Breast epithelium (tissue), 4 donors: ENCODE measurements at places on chromosomes 4 and X.
A peak's percentile ranks its signal among the peaks of the same experiment; 100 is the strongest.

DNA sequence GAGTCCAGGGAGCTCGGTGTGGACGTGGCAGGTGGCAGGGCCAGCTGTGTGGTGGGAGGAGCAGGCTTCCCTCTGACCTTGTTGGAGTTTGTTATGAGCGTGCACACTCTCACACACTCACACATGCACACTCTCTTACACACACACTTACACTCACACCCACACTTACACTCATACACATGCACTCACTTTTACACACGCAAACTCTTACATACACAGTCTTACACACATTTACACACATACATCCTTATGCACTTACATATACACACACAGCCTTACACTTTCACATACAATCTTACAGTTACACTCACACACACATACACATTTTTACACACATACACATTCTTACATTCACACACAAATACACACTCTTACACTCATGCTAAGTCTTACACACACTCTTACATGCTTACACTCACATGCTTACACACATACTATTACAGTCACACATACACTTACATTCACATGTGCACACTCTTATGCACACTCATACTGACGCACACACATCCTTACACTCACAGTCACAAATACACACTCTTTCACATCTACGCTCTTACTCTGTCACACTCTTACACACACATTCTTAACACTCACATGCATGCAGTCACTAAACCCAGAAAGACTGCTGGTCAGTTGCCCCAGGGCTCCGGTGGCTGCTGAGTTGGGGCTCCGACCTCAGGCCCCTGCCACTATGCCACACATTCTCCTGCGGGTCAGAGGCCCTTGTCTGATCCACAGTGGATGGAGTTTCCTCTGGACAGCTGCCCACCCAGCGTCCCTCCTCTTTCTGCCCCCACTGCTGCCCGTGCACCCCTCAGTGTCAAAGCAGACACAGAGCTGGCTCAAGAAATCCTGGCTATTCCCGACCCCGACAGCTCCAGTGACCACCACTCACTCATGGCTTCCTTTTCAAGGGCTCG lies 95.8 kb downstream of the ADRA2C start:
- no peak for DNase-seq

DNA sequence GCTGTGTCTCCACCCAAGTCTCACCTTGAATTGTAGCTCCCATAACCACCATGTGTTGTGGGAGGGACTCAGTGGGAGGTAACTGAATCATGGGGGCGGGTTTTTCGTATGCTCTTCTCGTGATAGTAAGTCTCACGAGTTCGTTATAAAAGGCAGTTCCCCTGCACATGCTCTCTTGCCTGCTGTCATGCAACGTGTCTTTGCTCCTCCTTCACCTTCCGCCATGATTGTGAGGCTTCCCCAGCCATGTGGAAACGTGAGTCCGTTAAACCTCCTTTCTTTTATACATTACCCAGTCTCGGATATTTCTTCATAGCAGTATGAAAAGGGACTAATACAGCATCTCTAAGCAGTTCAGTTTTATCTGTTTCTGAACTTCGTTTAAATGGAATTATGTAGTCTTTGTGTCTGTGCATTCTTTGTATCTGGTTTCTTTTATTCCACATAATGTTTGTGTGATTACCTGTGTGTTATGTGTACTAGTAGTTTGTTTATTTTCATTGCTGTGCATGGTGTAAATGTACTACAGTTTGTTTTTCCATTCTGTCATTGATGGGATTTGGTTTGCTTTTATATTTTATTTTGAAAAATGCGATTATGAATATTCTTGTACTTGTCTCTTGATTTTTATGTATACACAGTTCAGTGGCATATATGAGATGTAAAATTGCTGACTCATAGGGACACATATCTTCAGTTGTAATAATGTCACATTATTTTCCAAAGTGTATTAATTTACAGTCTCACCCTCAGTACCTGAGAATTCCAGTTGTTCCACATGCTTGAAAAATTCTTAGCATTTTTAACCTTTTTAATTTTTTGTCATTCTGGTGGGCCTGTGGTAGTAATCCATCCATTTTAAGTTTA lies 304.9 kb downstream of the GBA3 start:
- no peak for DNase-seq

GRCh38 chr4:132383571-132384199 lies 765.4 kb upstream of the PCDH10 start:
- DNase-seq, result no peak

- peak; percentile 97 for DNase-seq
Measured at GRCh38 chr4:145732895-145733880, 53.2 kb downstream of the C4orf51 start.

GRCh38 chrX:132393992-132394391 lies 94.8 kb downstream of the MBNL3 start:
- DNase-seq, result no peak

- no peak for DNase-seq
Measured at GRCh38 chr4:82754513-82755165, 44.0 kb downstream of the SCD5 start.

- no peak for DNase-seq
Measured at GRCh38 chr4:41177016-41177415, 37.3 kb downstream of the APBB2 start.

GRCh38 chr4:103934178-103934789 lies 214.5 kb upstream of the TACR3 start:
- no peak for DNase-seq

GRCh38 chr4:24015782-24016181 lies 125.9 kb upstream of the PPARGC1A start:
- DNase-seq, result no peak

- no peak for DNase-seq
Measured at GRCh38 chrX:81259714-81260395, 58.0 kb downstream of the SH3BGRL start.

GRCh38 chr4:164876700-164877324 lies at the start of gene APELA:
APELA (plus strand) TSS chr4:164877178; CDS start chr4:164877332, 154 bp downstream.
- no peak for DNase-seq

GRCh38 chr4:159185591-159186023 lies 82.7 kb downstream of the RAPGEF2 start:
- no peak for DNase-seq

DNA sequence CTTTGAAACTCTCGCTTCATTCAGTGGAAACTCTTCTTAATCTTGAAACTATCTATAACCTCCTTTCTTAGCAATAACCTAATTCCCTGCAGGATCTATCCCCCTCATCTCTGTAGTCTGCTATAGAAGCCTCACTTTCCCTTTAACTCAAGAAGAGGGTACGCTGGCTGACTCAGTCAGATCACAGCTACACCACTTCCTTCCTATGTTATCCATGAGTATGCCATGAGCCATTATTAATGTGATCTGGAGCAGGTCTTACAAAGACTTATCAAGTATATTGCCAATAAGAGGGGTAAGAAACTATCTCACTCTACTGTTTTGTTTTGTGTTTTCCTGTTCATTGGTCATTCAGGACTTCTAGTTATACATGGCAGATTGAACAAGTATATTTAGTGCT lies 165.3 kb downstream of the PJA1 start:
- no peak for DNase-seq

GRCh38 chr4:163694385-163694784 lies 199.9 kb downstream of the TMA16 start:
- no peak for DNase-seq

GRCh38 chrX:45788315-45788714 lies 587.6 kb upstream of the DIPK2B start:
- no peak for DNase-seq

DNA sequence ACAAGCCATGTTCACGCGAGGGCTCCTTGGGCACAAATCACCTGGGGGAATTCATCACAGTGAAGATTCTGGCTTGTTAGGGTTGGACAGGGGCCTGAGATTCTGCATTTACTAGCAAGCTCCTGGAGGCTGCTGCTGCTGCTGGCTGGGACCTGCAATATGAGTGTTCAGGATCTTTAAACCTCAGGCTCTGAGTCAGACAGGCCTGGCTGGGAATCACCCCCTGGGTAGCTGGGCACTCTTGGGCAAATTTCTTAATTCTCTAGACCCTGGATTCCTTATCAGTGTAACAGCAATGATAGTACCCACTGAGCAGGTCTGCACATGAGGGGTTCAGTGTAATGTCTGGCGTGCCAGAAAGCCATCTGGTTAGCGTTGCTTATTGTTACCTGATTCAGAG lies 101.5 kb downstream of the DHX15 start:
- no peak for DNase-seq

DNA sequence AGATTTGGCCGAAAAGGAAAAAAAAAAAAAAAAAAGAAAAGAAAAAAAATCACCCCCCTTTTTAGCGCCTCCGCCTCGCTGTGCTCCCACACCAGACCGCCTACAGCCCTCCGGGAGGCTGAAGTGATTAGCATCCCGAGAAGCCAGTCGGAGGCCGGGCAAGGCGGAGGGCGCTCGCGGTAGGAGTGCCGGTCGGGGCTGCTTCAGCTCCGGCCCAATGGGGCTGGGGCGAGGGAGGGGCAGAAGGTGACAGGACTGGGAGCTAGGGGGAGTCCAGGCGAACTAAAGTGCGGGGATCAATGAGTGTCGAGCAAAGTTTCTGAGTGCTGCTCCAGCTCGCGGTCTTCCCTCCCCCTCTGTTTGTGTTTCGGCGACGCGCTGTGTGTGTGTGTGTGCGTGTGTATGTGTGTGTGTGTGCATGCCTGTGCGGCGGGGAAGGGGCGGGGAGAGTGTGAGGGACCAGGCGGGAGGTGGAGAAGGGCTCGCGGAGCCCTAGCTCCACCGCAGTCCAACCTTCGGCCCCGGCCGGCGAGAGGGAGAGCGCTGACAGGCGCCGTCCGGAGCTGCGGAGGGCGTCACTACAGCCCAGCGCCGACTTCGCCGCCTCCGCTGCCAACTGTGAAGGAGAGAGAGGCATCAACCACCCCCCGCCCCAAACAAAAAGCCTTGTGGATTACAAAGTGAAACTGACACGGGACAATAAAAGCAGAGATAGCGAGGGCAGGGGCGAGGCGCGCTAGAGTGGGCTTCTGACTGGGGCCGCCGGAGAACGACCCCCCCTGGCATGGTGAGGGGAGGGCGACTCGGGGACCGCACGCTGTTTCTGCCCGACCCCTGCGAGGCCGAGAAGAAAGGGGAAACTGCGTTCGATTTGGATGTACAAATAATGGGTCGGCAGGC lies at the start of gene FAT4:
Gene FAT4, plus strand, starts transcription at position 280 of the 900 bp plus-strand sequence. CDS start 1,457 bp downstream, outside the sequence.
- peak; percentile 88 for DNase-seq

GRCh38 chr4:118834960-118835569 lies 861 bp downstream of the SEC24D start:
- peak; percentile 52 for DNase-seq

GRCh38 chrX:12709047-12709446 lies 82.2 kb upstream of the PRPS2 start:
- no peak for DNase-seq

GRCh38 chrX:132592880-132593279 lies 104.0 kb upstream of the MBNL3 start:
- DNase-seq, result no peak

- peak; percentile 51 for DNase-seq
Measured at GRCh38 chr4:107719207-107719921, 670 bp downstream of the PAPSS1 start.

- no peak for DNase-seq
Measured at GRCh38 chr4:6384541-6384940, 87.9 kb downstream of the PPP2R2C start.

GRCh38 chr4:56077676-56078075 lies 128.9 kb downstream of the CEP135 start:
- DNase-seq, result no peak

GRCh38 chrX:120120223-120120622 lies 4.5 kb upstream of the RHOXF1 start:
- DNase-seq, result no peak

DNA sequence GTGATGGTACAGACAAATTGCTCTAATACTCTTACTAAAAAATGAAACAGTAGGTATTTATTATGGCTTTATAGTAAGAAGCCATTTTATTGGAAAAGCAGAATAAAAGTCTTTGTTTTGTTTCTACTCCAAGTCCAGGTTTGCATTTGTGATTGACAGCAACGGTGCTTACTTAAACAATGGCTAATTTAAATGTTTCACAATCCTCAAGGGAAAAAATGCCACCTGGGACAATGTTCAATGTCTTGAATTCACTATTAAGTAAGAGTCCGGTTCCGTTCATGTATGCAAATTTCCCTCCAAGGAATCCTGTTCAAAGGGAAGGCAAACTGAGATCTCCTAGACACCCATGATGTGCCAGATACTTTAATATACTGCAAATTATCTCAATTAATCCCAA lies 123.6 kb downstream of the RBM47 start:
- no peak for DNase-seq

DNA sequence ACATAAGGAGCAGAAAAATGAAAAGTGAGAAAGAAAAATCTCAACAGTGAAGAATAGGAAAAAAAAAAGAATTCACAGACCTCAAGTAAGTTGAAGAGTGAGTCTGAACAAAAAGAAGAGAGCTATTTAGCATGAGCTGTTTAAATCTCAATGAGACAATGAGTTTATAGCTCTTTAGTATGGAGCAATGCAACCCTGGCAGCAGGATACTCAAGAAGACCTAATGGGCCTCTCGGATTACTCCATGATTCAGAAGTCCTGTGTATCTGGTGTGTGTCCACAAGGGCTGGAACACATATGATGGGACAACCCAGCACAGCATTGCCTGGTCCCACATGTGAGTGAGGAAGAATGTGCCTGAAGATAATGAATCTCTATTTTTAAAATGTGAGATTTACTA lies 563.1 kb upstream of the INTU start:
- DNase-seq, result no peak

GRCh38 chrX:101550362-101550750 lies at the start of gene ARMCX1:
ARMCX1 (plus strand) TSS chrX:101550547; CDS start chrX:101552931, 2,384 bp downstream.
- DNase-seq, result peak; percentile 54

- DNase-seq, result no peak
Measured at GRCh38 chr4:122475233-122475632, 18.7 kb upstream of the IL2 start.
